ENCODE measurements at places on chromosomes 12 and 14. TPM values are rescaled to one million over a fixed set of nuclear protein-coding genes. Genes with fewer than 3 reads are reported as not detected.
A peak's percentile ranks its signal among the peaks of the same experiment; 100 is the strongest.

Gene SLC10A1
- total RNA-seq = not detected

Gene ARHGEF40
- total RNA-seq = 24.9 TPM

Gene ANKS1B
- 3.1 TPM for total RNA-seq

Gene DUSP6
- 47.8 TPM for total RNA-seq

Gene ARHGAP9
- total RNA-seq = 8.0 TPM

Gene CIROP
- not detected for total RNA-seq

Gene MYBPC1
- total RNA-seq = 10.2 TPM

GRCh38 chr14:42187846-42188245, 581.2 kb downstream of the LRFN5 start:
- DNase-seq = no peak

DNA sequence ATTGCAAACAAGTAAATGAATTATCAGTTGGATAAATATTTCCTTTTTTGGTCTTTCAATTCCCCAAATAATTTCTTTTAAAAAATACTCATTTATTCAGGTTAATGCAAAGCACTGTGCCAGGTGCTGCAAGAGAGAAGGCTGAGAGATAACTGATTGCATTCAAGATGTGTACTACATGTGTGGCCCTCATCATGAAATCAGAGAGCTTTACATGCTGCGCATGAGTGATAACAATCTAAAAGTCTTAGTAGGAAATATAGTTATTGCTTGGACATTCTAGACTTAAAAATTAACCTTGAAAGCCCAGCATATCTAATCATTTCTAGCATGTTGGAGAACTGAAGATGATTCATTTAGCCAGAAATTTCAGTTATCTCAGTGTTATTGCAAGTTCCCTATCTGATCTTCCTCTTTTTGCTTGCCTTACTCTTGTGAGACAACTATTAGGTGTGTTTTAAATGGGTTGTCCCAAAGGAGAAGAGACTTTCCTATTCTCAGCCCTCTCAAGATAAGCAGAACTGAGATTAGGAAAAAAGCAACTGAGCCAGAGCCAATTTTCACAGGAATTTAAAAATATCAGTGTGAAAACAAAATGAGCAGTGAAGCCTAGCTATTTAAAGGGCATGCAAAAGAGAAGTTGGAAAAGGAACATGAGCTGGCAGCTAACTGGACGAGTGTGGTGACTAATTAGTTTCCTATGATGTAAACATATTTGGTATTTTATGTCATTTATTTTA, 60.9 kb downstream of the PLEKHA5 start:
- no peak for DNase-seq

DNA sequence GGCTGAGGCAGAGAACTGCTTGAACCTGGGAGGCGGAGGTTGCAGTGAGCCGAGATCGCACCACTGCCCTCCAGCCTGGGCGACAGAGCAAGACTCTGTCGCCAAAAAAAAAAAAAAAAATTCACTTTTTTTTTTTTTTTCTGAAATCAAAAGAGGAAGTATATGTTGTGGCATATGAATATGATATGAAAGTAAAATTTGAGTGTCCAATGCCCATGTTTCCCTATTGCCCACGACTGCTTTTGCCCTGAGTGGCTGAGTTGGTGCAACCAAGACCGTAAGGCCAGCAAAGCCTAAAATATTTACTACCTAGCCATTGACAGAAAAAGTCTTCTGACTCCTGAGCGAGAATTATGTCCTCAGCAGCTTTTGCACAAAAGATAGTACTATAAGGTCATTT, 101.7 kb upstream of the PARP11 start:
- DNase-seq = no peak

DNA sequence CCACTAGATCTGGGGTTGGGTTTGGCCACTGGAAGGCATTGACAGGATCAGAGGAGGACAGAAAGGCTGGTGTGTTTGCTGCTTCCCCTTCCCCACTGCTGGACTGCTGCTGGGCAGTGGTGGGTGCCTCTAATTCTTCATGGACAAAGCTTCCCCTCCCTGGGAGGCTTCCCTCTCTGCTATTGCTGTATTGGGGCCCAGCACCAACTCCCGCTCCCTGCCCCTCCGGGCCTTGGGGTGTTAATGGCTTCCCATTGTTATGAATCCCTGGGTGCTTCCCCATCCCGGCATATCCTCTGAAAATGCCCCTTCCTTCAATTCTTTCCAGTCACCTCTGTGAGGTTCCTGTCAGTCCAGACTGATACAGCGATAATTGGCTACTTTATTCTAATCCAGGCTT, 310.2 kb downstream of the GLT1D1 start:
- DNase-seq = no peak

- no peak for DNase-seq
Measured at GRCh38 chr12:54974279-54974678, 10.3 kb downstream of the TESPA1 start.

DNA sequence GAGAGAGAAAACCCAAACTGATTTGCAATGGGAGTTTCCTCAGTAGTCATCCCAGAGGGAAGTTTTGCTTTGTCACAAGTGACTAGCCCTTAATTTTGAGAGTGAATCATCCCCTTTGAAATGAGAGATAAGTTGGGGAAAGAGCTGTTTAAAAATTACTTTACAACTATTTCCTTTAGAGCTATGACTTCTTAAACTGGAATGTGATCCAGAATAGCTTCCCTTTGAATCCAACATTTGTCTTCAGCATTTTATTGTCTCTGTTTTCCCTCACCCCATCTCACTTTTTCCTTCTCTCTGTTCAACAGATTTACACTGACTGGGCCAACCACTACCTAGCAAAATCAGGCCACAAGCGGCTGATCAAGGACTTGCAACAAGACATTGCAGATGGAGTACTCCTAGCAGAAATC, 109.3 kb downstream of the NAV3 start:
- DNase-seq = no peak

- no peak for DNase-seq
Measured at GRCh38 chr12:54663603-54664002, 15.4 kb upstream of the DCD start.

DNA sequence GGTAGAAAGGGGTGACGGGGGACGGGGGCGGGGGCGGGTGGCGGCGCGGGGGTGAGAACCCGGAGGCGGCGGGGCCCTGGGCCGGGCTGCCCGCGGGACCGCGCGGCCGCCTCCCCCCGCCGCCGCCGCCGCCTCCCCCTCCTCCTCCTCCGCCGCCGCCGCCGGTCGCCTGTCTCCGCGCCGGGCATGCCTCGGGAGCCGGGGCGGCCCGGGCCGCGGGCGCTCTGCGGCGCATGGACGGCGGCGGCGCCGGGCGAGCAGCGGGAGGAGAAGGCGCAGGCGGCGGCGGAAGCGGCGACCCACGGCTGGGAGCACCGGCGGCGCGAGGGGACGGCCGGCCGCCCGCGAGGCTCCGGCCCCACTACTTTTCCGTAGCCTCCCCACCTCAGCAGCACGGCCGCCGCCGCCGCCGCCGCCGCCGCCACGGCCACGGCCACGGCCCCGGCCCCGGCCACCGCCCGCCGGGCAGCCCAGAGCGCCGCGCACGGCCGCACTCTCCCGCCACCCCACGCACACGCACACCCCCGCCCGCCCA, at the start of gene NPAS3:
Gene NPAS3 (plus strand): TSS at position 161 of the 535 bp plus-strand sequence.
- DNase-seq = peak; percentile 27

GRCh38 chr12:3135522-3136461, 58.6 kb downstream of the TSPAN9 start:
- DNase-seq = no peak

DNA sequence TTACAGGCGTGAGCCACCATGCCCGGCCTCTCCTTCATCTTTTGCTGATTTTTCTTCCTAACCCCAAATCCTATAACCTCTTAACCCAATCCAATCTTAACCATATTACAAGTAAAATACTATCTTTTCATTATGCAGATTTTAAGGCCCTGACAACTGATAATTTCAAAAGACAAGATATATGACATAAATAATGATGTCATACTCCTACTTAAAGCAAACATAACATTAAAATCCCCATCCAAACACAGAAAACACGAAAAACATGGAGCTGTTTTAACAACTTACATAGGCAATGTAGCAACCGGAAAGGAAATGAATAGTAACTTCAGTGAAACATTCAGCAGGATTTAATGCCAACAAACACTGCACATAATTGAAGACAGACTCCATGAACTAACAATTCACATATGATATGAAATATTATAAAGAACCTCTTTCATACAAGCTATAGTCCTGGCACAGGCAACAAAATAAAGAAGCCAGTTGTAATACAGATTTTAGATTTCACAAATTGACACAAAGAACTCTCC, 21.5 kb downstream of the USP44 start:
- no peak for DNase-seq

DNA sequence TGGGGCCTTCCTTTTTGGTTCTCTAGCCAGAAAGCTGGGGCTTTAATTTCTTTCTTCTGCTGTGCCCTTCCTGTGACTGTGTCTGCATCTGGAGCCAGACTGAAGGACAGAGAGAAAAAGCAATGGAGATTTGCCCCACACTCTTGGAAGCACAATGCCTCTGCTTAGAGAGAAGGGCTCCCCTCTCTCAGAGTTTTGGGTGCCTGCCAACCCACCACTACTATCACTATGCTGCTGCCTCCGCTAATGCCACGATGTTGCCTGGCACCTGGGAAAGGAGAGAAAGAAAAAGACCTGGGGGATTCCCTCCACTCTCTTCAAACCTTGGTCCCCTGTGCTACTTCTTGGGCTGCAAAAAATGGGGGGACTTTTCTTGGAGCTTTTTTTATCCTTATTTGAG, 52.6 kb downstream of the TMEM260 start:
- DNase-seq = no peak

- DNase-seq = peak; percentile 93
Measured at GRCh38 chr12:54560374-54560858, 11.0 kb downstream of the PDE1B start.

- no peak for DNase-seq
Measured at GRCh38 chr12:79841878-79842265, 93.0 kb downstream of the PPP1R12A start.

DNA sequence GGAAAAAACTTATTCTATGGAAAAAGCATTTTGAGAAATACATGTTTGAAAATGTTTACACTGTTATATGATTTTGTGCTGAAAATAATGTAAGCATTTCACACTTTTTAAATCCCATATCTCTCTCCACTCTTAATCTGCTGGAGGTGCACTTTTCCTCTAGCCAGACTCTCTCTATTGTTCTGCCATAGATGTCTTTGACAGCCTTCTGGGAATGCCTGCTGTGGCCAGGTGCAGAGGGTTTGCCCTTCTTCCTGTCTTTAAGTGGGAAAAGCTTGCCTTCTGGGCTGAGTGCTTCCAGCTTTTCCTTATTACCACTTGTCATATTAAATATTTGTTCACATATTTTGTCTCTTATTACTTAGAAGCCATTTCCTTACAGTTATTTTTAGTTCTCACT, 60.1 kb upstream of the PPM1H start:
- no peak for DNase-seq

GRCh38 chr12:53930591-53931255, 7.9 kb upstream of the HOXC13 start:
- no peak for DNase-seq

Measured in left cardiac atrium (tissue), 4 donors.